Right forelimb (tissue), 1 donor: ENCODE measurements at places on chromosomes 16 and 17.

DNA sequence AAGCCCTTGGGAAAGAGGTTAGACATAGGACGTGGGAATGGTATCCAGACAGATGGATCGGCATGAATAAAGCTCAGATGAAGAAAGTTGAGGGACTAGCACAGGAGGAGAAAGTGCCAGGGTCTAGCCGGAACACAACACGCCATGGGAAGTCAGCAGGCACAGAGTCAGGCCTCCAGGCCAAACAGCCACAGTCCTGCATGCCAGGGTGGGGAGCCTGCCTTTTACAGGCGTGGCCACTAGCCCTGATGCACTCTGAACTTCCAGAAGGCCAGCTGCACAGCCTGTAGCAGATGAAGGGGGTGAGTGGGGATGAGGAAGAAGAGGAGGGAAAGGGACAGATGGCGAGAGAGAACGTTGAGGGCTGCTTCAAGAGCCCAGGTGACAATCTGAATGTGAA lies 5.2 kb downstream of the B9D1 start:
- no peak for DNase-seq

GRCh38 chr16:49844359-49844758 lies 11.6 kb downstream of the ZNF423 start:
- no peak for DNase-seq

- DNase-seq: no peak
These were observed 24.5 kb downstream of the PIK3R5 start for GRCh38 chr17:8940866-8941471.

GRCh38 chr16:87637357-87637756 lies 35.0 kb downstream of the JPH3 start:
- no peak for DNase-seq

GRCh38 chr17:47763913-47764582 lies 31.0 kb downstream of the TBX21 start:
- DNase-seq: no peak

DNA sequence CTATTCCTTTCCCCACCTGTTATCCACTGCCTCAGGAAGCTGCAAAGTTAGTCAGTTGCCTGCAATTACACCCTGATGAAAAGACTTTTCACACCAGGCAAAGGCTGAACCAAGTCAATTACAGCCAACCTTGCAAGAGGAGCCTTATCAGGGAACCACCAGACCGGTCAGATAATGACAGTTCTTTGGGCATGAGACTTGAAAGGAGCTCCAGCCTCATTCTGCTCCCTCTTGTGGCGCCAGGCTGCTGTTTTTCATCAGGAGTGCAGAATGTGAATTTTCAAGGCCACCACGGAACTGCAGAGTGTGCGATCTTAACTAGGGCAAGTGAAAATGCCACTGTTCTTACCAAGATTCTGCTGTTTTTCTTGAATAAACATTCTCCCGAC lies 22.5 kb downstream of the DNAI2 start:
- DNase-seq: peak; percentile 76

DNA sequence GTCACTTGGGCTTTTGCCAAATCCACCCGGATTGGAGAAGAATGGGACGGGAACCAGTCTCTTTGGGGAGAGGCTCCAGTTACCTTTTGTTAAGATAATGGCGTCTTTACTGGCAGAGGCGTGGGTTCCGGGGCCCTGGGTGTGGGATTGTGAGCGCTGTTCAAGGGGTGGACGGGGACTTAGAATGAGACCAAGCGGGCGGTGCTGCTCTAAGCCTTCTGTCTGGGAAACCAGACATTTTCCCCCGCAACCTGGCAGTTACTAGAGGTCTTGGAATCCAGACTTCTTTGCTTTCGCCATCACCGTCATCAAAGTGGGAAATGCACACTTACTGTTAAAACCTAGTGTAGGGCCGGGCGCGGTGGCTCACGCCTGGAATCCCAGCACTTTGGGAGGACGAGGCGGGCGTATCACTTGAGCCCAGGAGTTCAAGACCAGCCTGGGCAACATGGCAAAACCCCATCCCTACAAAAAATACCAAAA lies 706 bp downstream of the TEN1 start:
- no peak for DNase-seq

- DNase-seq: no peak
These were observed 24.7 kb upstream of the KIFC3 start for GRCh38 chr16:57826706-57827625.
